ENCODE measurements at places on chromosomes 4 and X.

- DNase-seq: no peak
Measured at GRCh38 chr4:105455182-105455581, 18.7 kb downstream of the PPA2 start.

GRCh38 chrX:28133763-28134162 is 152.5 kb upstream of the DCAF8L1 start:
- no peak for DNase-seq

DNA sequence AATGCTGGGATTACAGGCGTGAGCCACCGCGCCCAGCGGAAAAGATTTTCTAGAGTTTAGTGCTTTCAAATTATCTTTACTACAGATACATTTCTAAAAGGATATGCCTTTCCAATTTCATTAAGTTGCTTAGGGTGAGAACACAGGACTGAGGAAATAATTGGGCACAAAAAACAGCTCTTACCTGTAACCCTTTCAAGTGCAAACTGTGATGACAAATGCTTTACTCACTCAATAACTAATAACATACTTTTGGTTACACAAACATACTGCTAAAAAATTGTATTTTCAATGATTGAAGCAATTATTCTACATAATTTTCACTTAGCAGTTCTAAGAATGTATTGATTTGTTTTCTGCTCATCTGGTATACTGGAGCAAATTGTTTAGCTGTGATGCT is 40.2 kb downstream of the PALLD start:
- no peak for DNase-seq

GRCh38 chr4:155582971-155583437 is 83.6 kb upstream of the GUCY1A1 start:
- DNase-seq: no peak
